GM19239 (cell line): ENCODE measurements at places on chromosomes 11 and 22.
A peak's percentile ranks its signal among the peaks of the same experiment; 100 is the strongest.

GRCh38 chr22:24961217-24961844 lies 8.8 kb downstream of the KIAA1671 start:
- no peak for DNase-seq

DNA sequence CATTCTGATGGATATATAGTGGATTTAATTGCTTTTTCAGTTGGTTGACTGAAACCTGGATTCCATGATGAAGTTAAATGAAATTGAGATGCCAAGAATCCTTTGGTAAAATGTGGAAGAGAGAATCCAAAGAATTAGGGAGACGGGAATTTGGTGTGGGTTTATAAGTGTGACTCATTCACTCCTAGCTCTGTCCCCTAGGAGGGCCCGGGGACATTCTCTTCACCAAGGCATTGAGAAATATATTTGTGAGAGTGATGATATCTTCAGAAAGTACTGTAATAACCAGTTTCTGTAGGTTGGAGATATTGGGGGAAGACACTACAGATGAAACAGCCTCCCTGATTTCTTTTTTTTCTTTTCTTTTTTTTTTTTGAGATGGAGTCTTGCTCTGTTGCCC lies 13.6 kb upstream of the PHOX2A start:
- DNase-seq = no peak

GRCh38 chr11:108289699-108290098 lies 66.8 kb downstream of the ATM start:
- no peak for DNase-seq

DNA sequence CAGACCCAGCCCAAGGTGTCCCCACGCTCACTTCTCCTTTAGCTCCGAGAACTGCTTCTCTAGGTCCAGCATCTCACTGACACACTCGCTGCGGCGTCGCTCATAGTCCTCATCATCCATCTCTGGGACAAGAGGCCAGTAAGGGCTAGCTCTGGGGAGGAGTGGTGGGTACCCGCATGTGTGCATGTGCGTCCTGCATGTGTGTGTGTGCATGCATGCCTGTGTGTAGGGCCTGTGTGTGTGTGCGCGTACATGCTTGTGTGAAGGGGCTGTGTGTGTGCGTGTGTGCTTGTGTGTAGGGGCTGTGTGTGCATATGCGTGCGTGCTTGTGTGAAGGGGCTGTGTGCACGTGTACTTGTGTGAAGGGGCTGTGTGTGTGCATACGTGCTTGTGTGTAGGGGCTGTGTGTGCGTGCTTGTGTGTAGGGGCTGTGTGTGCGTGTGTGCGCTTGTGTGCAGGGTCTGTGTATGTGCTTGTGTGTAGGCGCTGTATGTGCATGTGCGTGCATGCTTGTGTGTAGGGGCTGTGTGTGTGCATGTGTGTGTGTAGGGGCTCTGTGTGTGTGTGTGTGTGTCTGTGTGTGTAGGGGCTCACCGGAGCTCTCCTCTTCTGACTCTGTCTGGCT lies 3.3 kb downstream of the BRMS1 start:
- no peak for DNase-seq

DNA sequence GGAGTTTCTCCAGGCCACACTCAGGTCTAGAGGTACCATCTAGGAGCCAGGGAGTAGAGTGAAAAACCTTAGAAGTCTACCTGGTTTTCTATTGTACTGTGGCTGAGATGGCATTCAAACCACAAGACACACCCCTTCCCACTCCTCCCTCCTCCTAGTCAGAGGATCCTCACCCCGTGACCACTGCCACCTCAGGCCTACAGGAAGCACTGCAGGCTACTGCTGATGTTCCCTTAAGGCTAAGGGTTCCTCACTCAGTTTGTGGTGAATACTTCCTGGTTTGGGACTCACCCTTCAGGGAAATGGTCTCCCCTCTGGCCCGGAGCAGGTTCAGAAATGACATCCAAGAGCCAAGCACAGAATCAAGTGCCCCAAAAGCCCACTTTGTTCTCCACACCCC lies 1293.9 kb downstream of the JRKL start:
- no peak for DNase-seq

- no peak for DNase-seq
Observed at GRCh38 chr11:118166641-118167040, 9.8 kb downstream of the SCN2B start.

DNA sequence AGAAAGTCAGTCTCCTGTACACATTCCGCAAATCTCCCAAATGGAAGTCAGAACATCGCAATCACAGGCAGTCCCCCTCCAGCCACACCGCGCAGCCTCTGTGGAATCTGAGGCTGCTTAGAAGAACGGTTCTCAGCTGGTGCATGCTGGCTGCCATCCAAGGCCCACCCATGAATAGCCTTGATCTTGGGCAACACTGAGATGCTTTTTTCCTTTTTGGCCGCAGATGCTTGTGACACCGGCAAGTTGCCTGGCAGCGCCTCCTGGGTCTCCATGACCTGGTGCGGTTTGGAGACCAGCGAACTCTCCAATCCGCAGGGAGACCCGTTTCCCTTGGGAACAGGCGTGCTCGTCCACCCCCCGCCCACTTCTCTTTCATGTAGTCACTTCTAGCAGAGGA lies 26.3 kb upstream of the PHF21B start:
- no peak for DNase-seq

DNA sequence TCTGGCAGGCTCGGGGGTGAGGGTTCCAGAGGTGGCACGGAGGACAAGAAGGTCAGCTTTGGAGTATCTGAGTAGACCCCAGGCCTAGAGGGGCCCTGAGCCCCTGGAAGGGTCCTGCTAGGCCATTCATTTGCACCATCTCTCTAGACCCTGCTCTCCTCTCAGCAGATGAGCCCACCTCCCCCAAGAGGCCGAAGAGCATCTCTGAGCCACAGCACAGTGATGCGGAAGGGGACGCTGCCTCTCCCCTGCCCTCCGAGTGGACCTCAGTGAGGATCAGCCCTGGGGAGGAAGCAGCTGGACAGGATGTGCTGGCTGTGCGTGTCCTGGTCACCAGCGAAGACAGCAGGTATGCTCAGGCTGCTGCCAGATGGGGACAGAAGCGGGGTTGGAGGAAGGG lies 101.6 kb upstream of the PARVA start:
- no peak for DNase-seq

DNA sequence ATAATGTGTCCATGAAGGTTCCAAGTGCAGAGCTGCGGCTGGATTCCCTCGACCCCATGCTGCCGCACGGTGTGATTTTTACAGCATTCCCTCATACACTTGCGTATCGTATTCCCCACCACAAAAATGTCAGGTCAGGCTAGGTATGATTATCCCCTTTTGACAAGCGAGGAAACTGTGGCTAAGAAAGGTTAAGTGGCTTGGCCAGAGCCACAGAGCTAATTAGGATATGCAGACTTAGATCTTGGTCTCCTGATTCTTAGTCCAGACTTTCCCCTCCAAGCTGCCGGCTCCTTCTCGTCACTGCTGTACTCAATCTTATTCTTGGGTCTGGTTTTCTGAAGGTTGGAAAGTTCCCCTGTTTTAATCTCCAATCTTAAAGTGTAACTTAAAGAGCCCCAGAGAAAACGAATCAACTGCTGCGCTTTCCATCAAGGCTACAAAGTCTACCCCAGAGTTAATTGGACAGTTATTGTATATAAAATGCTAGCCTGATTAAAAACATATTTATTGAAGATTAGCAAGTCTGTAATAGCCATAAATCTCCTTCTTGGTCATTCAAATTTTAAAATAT lies 176.6 kb downstream of the ADAMTS15 start:
- no peak for DNase-seq

GRCh38 chr11:5541427-5541826 lies 6.9 kb downstream of the OR52H1 start:
- no peak for DNase-seq

DNA sequence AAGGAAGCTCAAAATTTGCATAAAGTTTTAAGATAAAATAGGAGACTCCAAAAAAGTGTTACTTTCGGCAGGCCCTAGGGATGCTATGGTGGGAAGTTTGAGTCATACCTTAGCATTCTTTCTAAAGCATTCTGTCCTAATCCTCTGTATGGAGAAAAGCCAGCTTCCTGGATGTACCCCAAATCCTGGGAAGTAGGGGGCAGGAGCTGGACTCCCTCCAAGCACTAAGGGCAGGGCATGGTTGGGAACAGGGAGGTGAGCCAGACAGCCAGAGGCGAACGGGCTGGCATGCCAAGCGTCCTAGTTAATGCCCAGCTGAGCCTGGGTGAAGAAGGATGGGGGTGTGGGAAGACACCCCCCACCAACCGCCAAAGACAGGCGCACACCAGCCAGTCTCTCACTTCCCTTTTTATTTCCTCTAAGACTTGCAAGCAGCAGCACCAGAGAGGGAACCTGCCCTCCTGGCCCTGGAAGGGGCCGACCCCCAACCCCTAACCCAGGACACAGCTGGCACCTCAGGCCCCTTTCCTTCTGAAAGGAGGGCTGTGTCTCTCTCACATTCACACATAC lies 23.9 kb downstream of the RTN4RL2 start:
- no peak for DNase-seq

GRCh38 chr11:88553204-88553603 lies 215.7 kb upstream of the CTSC start:
- no peak for DNase-seq

GRCh38 chr11:111561791-111562325 lies 21.3 kb downstream of the LAYN start:
- no peak for DNase-seq

- DNase-seq = no peak
Observed at GRCh38 chr22:48820481-48821345, 1007.0 kb downstream of the BRD1 start.

- no peak for DNase-seq
Observed at GRCh38 chr11:115656041-115656440, 151.8 kb upstream of the CADM1 start.

DNA sequence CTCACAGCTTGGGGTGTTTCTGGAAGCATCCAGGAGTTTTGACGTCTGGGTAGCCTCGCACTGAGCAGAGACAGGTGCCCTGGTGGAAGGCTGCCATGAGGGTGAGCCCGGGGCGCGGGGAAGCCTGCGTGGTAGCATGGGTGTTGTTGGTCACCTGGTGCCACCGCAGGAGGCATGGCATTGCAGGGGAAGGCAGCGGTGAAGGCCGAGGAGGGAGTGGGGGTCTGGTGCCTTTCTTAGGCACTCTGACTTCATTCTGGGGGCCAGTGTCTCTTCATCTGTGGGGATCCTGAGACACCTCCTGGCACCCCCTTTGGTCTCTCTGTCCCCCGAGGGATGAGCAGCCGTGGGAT lies 271.2 kb downstream of the TBC1D22A start:
- DNase-seq = no peak

GRCh38 chr11:101444164-101444563 lies 139.6 kb downstream of the TRPC6 start:
- no peak for DNase-seq

DNA sequence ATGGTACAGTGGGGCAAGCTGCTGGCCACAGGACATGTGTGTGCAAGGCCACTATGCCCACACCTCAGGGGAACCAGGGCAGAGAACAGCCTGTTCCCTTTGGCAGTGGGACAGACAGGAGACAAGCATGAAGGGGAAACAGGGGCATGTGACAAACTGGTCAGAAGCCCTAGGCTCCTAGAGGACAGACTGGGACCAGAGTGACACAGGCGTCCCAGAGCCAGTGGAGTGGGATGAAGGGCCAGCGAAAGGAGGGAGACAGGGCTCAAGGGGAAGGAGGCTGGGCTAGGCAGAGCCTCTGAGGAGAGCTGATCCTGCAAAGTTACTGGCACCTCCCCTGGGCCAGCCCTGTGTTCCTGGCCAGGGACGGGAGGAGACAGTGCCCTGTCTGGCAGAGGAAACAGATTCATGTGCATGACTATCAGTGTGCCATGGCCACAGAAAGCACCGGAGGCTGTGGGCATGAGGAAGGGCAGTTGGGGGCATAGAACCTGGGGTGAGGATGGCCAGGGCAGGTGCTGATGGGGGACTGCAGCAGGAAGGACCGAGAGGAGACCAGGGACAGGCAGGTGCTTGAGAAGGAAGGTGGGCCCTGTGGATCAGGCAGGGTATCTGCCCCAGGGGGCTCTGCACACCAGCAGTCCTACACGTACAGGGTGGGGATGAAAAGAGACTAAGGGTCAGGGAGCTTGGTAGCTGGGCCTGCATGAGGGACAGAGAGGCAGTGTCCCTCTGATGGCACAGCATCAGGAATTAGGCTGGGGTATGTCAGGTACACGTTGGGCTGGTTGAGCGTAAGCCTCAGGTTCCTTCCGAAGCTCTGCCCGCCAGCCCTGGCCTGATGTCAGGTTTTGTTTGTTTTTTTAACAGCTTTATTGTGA lies 9.8 kb downstream of the DERL3 start:
- DNase-seq = no peak

GRCh38 chr11:118792570-118793124 lies 1.7 kb upstream of the DDX6 start:
- DNase-seq = peak; percentile 84

DNA sequence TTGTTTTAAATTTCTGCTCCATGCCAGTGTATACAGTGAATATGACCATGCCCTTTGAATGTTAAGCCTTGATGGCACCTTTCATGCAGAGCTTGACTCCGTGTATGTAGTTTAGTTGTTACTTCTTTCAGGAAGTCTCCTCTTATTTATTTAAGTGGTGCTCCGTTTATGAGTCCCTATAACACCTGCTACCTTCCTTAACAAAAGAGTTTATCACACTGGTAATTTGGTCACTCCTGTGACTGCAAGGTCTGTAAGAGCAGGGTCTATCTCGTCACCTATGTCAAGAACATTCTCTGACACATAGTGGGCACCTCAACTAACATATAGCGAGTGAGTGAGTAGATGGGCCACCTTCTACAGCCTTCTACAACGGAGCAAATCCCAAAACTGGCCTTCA lies 152.5 kb downstream of the CCDC34 start:
- no peak for DNase-seq

- no peak for DNase-seq
Observed at GRCh38 chr11:537622-538430, 499 bp downstream of the LRRC56 start.

DNA sequence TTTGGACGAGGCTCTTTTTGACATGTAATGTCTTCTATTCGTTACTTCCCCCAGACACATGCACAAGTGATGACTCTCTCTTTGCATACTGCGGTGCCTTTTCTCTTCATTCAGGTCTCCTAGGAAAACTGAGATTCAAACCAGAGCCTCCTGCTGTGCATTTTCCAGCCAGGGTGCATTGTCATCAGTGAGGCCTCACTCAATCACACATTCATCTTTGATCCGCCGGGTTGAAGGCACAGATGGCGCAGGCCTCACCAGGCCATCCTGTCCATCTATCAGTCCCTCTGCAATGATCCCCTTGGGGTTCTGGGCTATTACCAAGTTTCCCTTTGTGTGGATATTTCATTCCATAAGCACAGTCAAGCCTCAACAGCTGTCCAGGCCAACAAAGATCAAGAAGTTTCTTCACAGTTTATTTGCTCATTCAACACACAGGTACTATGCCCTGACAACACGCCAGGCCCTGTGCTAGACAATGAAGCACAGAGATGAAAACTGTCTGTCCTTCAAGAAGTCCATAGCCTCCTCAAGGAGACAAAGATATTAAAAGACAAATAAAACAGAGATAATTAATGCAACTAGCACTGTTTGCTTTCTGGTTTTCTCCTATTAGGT lies 107.8 kb downstream of the LARGE1 start:
- DNase-seq = no peak

GRCh38 chr11:36057379-36058042 lies 113.6 kb downstream of the LDLRAD3 start:
- no peak for DNase-seq

GRCh38 chr22:27593378-27593777 lies 208.2 kb downstream of the MN1 start:
- DNase-seq = no peak

GRCh38 chr11:293852-294661 lies 5.1 kb downstream of the PGGHG start:
- no peak for DNase-seq
